ENCODE measurements at places on chromosomes 16 and 17. TPM values are rescaled to one million over a fixed set of nuclear protein-coding genes. Genes with fewer than 3 reads are reported as not detected.

DNA sequence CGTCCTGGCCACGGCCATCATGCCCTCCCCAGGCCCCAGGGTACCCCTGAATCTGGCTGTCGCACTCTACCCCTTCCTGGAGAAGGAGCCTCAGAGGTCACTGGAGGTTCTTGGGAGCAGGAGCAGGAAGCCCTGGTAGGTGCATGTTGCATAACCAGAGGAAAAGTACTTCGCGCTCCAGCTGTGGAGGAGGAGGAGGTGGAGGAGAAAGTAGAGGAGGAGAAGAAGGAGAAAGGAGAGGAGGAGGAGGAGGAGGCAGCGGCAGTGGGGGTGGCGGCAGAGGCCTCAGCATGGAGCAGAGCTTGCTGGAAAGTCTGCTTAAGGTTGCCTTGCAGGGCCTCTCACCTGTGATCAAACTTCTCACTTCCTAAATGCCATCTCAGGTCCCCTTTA, 61.8 kb downstream of the BAIAP2 start:
- peak overlapping the region; percentile 78 for H3K27ac ChIP-seq
- H3K4me1 ChIP-seq: peaks cover 43% of the 10 kb centered on the region
- peak overlapping the region; percentile 52 for H3K4me3 ChIP-seq
- peaks cover 30% of the 10 kb centered on the region for H3K36me3 ChIP-seq

GRCh38 chr17:64778240-64779097, 116.4 kb upstream of the SMURF2 start:
- peaks cover 18% of the 10 kb centered on the region for H3K36me3 ChIP-seq
- H3K4me1 ChIP-seq: peaks cover 5% of the 10 kb centered on the region
- no peak overlapping the region for H3K27ac ChIP-seq
- no peak overlapping the region for H3K4me3 ChIP-seq
- H3K27me3 ChIP-seq: no peaks in the 10 kb centered on the region
- no peak for DNase-seq

GRCh38 chr17:56810343-56810742, 23.4 kb downstream of the C17orf67 start:
- peaks cover 10% of the 10 kb centered on the region for H3K36me3 ChIP-seq
- H3K27ac ChIP-seq: no peak overlapping the region
- no peak for DNase-seq
- H3K4me1 ChIP-seq: peaks cover 7% of the 10 kb centered on the region
- no peak overlapping the region for H3K4me3 ChIP-seq

- peaks cover 6% of the 10 kb centered on the region for H3K36me3 ChIP-seq
- no peaks in the 10 kb centered on the region for H3K4me1 ChIP-seq
- no peak for DNase-seq
- peaks cover 62% of the 10 kb centered on the region for H3K27me3 ChIP-seq
These were observed 21.5 kb upstream of the SRSF1 start for GRCh38 chr17:58028578-58028977.

DNA sequence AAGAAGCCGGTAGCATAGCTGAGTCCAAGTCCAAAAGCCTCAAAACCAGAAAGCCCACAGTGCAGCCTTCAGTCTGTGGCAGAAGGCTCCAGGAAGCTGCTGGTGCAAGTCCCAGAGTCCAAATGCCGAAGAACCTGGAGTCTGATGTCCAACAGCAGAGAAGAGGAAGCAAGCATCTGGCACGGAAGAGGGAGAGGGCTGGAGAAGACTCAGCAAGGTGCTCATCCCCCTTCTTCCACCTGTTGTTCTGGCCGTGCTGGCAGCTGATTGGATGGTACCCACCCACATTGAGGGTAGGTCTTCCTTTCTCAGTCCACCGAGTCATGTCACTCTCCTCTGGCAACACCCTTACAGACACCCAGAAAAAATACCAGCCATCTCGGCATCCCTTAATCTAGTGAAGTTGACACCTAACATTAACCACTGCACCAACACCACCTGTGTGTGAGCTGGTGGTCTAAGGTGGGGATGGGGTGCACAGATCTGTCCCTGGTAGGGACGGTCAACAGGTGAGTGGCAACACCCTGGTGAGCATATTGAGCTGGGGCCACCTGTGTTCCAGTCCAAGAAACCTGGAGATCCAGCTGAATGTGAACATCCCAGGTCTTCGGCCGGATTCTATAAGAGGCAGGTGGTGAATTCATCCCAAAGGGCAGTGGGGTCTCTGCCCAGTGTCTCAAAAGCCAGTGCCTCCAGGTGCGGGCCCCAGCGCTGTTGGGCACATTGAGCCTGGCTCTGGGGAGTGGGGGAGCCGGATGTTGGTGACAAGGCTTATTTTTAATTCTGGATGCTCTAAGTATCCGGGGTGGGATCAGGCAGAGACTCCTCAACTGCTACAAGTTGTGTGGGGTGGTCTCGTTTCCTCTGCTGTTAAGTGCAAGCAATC, 9.8 kb downstream of the MIEF2 start:
- H3K4me1 ChIP-seq: no peaks in the 10 kb centered on the region
- no peak for DNase-seq
- H3K36me3 ChIP-seq: peaks cover 26% of the 10 kb centered on the region
- no peak overlapping the region for H3K27ac ChIP-seq
- H3K27me3 ChIP-seq: no peaks in the 10 kb centered on the region
- no peak overlapping the region for H3K4me3 ChIP-seq

- H3K36me3 ChIP-seq: no peaks in the 10 kb centered on the region
- peaks cover 9% of the 10 kb centered on the region for H3K4me1 ChIP-seq
- H3K27me3 ChIP-seq: no peaks in the 10 kb centered on the region
- H3K4me3 ChIP-seq: no peak overlapping the region
- H3K27ac ChIP-seq: no peak overlapping the region
- DNase-seq: no peak
These were observed 64.3 kb downstream of the CNGB1 start for GRCh38 chr16:57906382-57907316.

GRCh38 chr17:32927201-32927723, 691 bp upstream of the TMEM98 start:
- H3K4me1 ChIP-seq: no peaks in the 10 kb centered on the region
- H3K27me3 ChIP-seq: no peaks in the 10 kb centered on the region
- no peak for DNase-seq
- no peak overlapping the region for H3K27ac ChIP-seq
- H3K36me3 ChIP-seq: no peaks in the 10 kb centered on the region

Gene NPTX1
- not detected for total RNA-seq

Gene TBC1D3D
- 1.1 TPM for total RNA-seq

Gene KIF2B
- total RNA-seq: not detected

Gene KCNG4
- not detected for total RNA-seq

Gene NOD2
- total RNA-seq: 4.2 TPM

Gene GRAPL
- not detected for total RNA-seq

Data from MCF 10A (cell line).